ENCODE measurements at places on chromosomes 1 and 21. TPM values are rescaled to one million over a fixed set of nuclear protein-coding genes. Genes with fewer than 3 reads are reported as not detected.

Gene CYP4Z1
- 0.41 TPM for total RNA-seq

Gene KAZN
- 17.1 TPM for total RNA-seq

- DNase-seq, result no peak
Measured at GRCh38 chr1:109821221-109821669, 57.5 kb upstream of the EPS8L3 start.

Gene PROK1
- total RNA-seq, result not detected

GRCh38 chr1:201128962-201129361 lies 2.0 kb upstream of the ASCL5 start:
- no peak for DNase-seq

Gene SYT11
- total RNA-seq, result 163 TPM

Gene SPRR2E
- total RNA-seq, result not detected

DNA sequence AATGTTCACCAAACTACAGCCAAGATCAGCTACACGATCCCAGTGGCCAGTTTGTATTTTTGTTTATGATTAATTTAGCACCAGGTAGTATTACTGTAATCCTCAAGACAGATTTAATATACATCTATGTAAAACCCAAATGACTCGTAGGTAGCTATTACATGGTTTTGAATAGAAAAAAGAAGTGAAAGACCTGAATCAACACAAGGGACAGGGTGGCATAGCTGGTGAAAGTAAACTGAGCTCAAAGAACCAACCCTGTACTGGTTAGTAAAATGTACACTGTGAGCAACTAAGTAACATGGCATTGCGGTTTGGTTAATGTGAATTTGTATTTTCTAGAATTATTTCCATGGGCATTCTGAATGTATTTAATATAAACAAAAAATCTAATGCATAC lies 8.8 kb downstream of the GPATCH2 start:
- no peak for DNase-seq

DNA sequence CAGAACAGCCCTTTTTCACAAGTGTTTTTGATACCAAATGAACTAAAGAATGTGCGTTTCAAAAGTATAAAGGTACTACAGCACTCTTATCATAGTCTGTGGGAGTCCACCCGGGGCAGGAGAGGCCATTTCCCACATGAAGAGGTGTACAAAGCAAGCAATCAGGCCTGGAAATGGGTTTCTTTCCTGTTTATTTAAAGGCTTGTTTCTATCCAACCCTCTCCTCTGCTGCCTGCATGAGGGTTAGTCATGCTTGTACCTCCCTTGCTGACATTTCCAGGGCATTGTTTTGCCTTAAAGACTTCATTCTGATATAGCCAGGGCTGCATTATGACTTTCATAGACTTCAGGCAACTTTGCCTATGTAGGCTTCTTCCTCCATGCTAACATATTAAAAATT lies 11.6 kb downstream of the SELP start:
- DNase-seq, result no peak

- no peak for DNase-seq
Measured at GRCh38 chr1:51902456-51902855, 23.9 kb upstream of the NRDC start.

Gene EPHB2
- total RNA-seq, result 22.8 TPM

Gene UMODL1
- total RNA-seq, result not detected

Gene FCRL5
- not detected for total RNA-seq

- no peak for DNase-seq
Measured at GRCh38 chr1:24179251-24179840, 7.7 kb downstream of the IFNLR1 start.

DNA sequence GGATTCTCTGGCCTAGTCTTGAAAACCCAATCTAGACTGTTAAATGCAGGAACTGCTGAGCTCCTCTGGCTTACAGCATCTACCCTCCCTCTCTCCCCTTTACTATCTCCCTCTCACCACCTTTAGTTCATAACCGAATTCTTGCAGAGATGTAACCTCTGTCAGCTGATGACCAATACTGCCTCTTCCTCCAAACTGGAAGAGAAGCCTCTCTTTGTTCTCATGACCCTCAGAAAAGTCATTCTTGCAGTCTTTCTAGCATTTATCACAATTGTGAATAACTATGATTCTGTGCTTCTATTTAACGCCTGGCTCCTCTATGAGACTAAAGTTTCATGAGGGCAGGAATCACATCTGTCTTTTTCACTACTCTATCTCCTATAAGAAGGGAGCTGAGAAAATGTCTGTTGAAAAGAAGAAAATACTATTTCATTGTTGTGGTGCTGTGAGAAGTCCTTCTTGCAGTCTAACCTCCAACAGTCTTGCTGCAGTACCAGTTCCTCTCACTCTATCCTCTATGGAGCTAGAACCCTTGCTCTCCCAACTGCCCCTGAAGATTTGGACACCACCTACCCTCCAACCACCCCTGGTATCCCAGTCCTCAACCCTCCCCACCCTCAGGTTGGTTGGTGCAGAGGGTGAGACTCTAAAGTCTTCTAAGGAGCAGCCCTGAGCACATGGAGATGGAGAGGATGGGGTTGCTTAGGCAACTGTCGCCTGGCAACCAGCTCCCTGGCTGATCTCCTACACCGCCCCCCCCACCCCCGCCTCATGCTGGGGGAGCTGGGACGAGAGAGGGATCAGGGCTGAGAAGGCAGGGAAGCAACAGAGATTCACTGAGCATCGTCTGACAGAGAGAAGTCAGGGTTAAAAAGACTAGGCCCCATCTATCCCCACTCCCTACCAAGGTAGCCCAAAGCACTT lies 13.9 kb downstream of the MEF2D start:
- no peak for DNase-seq

Data from frontal cortex (tissue), 4 donors.